Frontal cortex (tissue), 4 donors: ENCODE measurements at places on chromosomes 11 and 22.

DNA sequence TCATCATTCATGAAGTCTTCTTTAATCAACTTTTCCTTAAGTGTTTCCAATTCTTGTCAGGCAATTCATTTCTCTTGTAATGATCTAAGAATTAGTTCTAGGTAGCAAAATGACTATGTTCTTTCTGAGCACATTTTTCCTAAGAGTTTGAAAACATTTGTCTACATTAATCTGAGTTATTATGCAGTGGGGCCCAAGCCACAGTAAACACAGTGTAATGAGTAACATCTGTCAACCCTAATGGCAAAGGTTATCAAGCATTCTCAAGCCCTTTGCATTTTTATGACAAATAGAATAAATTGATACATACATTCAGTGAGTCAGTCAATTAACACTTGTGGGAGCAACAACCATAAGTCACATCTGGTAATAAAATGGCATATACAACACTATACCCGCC, 106.7 kb upstream of the ZC3H12C start:
- no peak for DNase-seq

GRCh38 chr11:61683961-61684869, 4.0 kb downstream of the DAGLA start:
- no peak for DNase-seq

- peak; percentile 3 for DNase-seq
Measured at GRCh38 chr11:65132238-65132987, 1.9 kb downstream of the SYVN1 start.

DNA sequence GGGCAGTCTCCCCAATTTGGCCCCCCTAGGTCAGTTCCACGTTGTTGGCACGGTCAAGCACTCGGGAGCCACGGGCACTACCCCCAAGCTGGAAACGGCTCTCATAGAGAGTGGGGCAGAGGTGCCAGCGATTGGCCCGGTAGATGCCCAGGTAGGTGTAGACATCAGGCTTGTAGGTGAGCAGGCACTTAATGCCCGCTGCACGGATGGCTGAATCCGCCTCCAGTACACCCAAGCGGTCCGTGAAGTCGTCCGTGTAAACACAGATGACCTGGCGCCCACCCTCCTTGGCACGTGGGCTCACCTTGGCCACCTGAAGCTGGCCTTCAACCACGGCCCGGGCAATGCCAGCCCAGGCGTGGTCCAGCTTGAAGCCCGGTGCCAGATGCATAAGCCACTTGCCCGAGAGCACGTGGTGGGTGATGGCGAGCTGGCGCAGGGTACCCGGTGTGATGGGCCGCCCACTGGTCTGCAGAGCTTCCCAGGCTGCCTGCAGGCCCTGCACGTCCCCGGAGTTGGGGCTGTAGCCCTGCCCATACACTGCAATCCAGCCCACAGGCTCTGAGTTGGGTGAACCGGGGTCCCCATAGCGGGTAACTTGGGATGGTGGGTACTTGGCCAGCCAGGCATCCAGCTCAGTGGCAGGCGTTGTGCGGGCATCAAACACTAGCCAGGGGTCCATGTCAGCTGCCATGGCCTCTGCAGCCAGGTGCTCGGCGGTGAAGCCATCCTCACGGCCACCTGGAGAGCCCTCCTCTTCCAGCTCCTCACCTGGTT, 1.2 kb downstream of the C11orf68 start:
- DNase-seq, result no peak

DNA sequence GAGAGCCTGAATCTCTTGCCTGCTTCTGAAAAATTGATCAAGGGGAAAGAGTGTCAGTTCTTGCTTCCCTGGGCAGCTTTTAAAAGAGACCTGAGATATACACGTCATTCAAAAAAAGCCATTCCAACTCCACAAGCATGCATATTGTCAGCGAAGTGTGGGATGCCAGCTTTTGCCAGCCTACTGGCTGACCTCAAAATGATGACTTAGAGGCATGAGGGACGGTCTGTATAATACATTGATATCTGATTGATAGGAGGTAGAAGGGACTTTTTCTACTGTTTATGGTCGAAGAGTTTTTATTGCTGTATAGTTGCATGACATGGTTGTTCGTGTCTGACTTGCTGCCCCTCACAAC, 126.3 kb downstream of the MICAL2 start:
- no peak for DNase-seq

DNA sequence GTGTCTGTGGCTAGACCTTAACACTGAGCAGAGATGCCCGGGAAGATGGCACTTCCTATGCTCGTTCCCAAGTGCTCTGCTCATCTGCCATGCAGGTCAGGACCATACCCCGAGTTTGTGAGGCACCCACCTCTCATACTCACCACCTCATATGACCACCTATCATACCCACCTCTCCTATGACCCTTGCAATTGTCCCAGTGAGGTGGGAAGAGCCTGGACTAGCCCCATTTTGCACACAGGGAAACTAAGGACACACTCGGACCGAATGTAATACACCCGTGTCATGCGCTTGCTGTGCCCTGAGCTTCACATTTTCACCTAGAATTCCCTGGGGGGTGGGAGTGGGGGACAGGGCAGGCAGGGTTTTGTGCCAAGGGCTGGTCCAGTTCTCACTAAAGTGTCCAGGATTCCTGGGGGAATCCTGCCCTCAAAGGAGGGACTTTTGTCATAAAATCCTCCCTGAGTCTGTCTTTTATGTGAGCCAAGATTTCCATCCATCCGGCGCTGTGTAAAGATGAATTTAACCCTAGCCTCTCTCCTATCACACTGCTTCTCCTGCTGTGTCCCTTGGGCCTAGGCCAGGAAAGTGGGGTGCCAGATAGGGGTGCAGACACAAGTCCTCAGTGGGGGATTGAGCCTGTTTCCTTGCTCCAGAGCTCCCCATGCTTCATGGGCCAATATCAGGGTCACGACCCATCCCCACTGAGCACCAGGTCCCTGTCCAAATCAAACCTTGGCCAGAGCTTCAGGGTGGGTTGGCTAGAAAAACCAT, 20.0 kb downstream of the TPBGL start:
- DNase-seq, result no peak

DNA sequence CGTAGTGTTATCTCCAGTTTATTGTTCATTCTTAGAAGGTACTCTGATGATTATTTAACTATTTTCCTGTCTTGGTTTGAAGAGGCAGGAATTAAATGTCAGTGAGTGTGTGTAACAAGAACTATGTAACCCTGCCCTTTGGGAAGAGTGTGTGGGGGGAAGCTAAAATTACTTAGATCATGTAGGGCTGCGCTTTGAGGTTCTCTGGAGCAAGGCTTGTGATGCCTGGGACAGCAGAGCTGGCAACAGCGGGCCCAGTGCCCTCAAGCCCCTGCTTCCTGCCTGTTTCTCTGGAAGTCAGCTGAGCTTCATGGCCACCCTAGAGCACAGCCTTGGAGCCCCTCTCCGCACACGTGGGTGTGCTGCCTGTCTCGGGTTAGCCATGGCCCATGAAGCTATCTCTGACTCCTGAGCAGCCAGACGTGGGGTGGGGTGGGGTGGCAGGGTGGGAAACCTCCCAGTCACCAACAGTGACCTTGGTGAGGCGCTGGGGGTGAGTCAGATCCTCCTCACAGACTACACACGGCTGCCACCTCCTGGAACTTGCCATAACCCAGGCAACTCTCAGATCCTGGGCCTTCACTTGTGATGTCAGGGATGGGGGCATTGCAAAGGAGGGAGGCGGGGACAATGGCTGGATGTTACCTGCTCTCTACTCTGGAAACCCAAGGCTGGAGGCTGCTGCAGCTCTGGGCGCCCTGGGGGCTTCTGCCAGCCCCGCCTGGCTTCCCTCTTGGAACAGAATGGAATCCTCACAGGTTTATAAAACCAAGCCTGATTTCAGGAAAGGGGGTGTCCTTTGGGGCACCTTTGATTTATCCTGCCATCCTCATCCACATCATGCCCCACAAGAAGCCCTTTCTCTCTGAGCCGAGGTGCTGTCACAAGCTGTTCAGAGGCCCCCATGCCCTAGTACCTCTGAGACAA, 88.6 kb downstream of the SNX19 start:
- no peak for DNase-seq

DNA sequence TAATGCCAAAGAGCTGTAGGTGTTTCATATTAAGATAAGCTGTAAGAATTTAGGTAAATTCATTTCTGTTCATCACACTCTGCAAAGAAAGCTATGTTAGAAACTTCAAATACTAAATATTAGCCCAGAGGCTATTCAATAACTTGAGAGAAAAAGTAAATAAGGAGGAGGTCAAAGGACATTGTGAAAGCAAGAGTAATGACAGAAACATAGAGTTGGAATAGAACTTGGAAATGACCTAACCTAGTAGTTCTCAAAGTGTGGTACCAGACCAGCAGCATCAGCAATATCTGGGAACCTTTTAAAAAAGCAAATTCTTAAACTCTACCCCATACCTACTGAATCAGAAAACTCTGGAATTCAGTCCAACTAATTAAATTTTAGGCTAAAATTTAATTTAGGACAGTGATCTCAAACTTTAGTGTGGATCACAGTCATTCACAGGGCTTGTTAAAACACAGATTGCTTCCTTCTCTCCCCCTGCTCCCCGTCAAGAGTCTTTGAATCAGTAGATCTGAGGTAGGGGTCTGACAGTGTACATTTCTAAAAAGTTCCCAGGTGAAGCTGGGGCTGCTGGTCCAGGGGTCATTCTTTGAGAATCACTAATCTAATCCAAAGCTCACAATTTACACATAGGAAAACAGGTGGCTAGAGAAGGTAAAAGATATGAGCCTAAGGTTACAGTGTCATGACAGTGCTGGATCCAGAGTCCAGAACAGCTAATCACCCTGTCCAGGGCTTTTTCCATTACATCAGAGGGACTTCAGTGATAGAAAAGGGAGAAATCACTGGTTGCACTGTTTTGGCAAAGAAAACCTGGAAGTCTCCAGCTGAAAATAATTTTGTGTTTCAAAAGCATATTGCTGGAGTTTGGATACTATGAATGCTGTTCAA, 241.1 kb downstream of the SOX6 start:
- no peak for DNase-seq

DNA sequence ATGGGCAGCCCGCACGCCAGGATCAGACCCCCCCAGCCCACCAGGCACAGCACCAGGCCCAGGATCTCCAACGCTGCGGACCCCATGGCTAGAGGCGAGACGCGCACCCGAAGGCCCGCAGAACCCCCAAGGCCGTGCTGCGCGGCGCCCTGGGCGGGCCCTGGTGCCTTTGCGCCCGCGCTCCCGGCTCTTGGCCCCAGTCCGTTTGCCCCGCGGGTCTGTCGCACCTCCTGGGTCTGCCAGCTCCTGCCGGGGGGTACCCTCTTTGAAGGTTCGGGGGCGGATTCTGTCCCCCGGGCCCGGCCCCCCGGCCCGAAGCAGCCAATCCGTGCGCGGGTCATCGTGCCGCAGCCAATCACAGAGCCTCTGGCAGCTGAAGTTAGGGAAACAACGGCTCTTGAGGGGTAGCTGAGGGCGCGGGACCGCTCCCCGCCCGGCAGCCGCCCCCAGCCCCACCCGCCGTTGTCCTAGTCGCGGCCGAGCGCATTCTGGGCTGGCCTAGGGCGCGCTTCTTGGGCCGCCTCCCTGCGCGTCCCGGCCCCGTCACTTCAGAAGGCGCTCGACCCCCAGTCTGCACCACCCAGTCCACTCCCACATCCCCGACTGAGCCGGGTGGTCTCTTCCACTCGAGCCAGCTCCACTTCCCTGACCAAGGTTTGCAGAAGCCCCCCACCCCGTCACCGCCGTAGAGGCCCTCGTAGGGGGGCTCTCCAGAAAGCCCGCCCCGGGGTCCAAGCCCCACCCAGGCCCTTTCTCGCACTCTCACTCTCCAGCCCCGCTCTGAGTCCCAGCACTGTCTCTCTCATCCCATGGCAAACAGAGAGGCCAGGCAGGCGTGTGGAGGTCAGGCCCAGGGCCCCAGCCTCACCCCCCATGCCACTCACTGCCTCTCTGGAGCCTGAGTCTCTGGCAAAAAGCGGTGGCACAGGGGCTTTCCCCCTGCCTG, at the start of gene CLDN5:
TSS of gene CLDN5 (minus strand) at position 241 of the 946 bp plus-strand sequence. CDS start at position 86, 155 bp downstream.
- DNase-seq, result peak; percentile 55

- no peak for DNase-seq
Measured at GRCh38 chr22:42955087-42955635, 59.8 kb downstream of the PACSIN2 start.

DNA sequence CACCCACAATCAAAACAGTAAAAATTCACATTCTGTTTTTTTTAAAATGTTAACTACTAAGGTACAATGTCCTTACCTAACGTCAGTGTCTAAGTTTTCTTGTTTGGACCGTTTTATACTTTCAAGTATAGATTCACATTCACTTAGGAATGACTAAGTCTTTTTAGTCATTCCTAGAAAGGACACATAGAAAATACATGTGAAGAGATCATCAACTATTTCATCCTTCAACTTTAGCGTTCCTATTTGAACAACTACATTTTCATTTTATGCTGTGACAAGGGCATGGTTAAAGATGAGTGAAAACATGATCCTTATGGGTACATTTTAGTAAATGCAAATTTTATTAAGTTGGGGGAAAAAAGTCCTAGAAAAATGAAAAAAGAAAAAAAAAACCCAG, 62.8 kb downstream of the DDX10 start:
- no peak for DNase-seq

DNA sequence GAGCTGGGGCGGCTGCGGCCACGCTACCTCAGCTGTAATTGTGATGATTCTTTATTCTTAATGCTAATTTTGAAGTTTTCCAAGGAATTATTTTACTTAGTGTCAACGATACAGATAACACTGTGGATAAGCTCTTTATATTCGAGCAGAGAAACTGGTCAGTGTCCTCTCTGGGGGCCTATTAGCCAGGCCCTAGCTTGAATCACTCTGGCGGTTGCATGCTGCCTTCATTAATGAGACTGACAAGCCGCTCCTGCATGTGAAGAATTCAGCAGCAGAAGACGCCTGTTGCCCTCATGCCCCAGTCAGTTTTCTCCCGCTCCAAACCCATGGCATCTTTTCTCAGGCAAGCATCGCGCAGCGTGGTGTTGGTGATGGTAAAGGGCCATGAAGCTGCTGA, 851.7 kb downstream of the OPCML start:
- no peak for DNase-seq

DNA sequence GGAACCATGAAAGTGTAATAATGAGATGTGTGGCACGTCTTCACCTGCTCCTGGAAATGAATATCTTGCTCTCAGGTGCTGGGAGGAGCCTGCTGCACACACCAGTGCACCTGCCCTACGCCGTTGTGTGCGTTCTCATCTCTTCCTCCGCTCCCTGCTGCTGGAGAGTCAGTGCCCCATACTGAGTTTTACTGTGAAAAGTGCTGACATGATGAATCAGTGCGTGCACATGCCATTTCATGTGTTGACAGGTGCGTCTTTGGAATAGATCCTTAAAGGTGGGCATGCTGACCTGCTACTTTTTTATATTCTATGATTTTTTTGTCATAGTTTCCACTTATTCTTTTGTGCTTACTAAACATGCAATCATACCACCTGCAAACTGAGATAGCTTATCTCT, 1015.8 kb downstream of the BRD1 start:
- DNase-seq, result no peak

DNA sequence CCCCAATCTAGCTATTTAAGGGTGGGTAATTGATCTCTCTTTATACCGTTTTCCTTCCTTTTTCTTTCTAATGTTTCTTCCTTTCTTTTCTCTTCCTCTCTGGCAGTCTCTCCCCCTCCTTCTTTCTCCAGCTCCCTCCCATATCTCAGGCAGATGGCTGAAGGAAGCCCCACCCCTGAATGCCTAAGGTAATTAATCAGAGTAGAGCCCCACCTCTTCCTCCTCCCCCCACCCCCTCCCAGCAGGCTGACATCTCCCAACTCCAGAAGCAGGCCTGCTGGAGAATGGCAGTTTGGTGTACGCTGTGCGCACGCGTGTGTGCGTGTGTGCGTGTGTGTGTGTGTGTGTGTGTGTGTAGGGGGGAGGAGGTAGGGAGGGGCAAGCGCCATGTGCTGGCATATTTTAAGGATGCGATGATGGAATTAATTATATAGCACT, 122.6 kb downstream of the APOL5 start:
- DNase-seq, result peak; percentile 28

GRCh38 chr11:83092488-83093384, 21.0 kb upstream of the RAB30 start:
- no peak for DNase-seq

GRCh38 chr11:128213461-128213860, 373.9 kb downstream of the ETS1 start:
- DNase-seq, result no peak
